ENCODE measurements at places on chromosomes 7 and 10.

DNA sequence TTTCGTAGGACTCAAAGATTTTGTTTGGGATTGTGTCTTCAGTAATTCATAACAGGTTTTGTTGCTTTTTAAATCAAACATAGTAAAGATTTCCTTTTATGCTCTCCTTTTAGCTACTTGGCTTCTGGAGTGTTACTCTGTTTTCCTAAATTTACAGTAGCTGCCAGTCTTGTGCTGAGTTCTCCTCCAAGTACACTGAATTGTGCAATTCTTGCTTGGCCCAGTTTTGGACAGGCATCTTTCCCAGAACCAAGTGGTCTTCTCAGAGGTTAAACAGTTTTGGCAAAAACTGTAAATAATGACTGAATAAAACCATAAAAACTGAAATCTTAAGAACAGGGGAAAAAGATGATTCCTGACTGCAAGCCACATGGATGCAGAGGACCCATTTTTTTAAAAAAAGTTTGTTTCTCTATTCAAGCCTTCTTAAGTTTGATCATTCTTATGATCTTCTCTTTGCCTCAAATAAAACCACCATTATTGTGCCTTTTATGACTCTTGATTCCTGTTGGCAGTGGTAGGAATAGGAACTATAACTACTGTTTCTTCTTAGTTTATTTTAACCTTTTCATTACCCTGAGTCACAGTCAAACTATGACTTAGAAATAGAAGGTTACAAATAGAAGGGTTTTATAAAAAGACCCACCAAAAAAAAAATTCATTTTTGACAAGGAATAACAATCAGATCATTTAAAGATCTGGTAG lies 88.0 kb downstream of the MDFIC start:
- no peak for DNase-seq

DNA sequence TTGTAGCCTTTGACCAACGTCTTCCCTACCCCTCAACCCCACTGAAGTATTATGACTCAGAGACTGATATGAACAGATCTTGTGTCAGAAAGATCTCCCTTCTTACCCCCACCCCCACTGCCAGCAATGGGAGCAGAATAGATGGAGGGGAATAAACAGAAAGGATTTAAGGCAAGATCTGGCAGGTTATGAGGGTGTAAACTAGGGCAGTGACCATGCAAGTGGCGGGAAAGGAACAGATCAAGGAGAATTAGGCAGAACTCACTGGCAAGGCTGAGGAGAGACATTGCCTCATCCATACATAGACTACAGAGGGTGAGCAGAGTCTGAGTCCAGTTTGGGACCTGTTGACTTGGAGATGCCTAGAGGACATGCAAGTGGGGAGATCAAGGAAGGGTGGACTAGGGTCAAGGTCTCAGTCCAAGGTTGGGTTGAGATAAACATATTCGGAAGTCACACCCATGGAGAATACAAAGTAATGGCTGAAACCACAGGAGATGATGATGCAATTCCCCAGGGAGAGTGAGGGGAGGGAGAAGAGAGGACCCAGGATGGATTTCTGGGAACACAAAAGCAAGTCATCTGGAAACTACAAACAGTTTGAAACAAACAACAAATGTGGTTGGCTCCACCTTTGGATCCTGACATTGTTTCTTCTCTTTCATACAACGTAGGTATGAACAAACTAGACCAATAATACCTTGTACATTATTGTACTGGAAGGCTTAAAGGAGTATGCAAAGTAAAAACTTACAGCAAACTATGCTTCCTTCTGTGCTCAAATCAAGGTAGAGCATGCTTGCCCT lies 44.9 kb upstream of the IL6 start:
- no peak for DNase-seq

DNA sequence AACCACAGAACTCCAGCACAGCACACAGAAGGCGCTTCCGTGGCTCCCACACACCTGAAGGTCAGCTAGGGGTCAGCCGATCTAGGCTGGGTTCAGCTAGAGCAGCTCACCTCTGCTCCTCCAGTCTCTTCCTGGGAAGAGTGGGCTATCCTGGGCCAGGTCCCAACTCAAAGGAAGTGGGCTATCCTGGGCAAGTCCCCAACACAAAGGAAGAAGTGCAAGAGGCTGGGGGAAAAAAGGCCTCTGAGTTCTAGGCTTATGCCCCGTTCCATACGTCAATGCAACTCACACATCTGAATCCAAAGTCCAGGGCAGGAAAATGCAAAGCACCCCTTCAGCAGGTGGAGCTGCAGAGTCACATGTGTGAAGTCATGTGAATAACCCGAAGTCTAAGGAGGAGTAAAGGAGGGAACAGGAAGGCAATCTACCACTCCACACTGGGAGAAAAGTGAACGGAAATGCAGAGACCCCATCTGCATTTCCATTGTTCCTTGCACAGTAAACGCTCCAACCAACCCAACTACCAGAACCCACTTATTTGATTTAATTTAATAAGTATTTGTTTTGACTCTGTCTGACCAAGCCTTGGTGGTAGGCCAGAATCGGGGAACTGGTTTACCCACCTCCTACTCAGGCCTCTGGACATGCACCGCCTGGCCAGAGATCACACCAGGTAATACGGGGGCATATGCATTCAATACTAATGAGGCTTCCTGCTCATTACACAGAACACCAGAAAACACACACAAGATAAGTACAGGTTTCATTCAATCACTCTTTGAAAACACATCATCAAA lies 95.5 kb upstream of the RNF32 start:
- DNase-seq: no peak

GRCh38 chr7:76069238-76069638 lies 21.3 kb downstream of the MDH2 start:
- DNase-seq: peak; percentile 22

DNA sequence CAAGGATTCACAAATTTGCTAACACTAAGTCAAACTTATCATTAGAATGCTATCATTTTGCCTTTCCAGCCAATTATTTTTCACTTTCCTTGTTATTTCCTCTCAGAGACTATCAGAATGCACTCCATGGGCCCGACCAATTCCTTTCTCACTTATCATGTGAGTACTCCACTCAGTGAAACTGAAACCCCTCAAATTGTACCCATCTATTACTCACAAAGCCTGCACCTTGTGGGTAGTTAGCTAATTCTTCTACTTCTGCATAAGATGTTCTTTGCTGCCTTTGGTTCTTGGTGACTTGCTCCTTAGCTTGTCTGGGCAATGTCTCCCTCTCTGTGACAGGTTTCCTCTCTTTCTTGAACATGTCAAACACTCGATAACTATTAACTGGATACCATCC lies 35.2 kb upstream of the MBL2 start:
- no peak for DNase-seq

All from eye (tissue), 1 donor.